Kasumi-1 (cell line): ENCODE measurements at places on chromosomes 2 and 18.

DNA sequence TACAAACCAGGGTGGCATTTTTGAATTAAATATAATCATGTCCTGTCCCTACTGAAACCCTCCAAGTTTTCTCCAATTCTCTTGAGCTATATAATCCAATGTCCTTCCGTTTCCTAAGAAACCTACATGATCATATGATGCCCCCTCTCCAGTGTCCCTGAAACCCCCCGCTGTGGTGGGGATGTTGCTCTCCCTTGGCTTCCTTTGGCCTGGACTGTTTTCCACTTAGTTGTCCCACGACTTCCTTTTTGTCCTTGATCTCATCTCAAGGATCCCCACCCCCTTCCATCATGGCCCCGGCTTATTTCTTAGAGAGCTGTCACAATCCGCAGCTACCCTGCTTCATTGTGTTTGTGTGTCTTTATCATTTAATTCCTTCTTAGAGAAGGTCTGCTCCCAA is 43.8 kb downstream of the TMEM18 start:
- DNase-seq: no peak

- no peak for DNase-seq
These were observed 17.1 kb upstream of the ATRAID start for GRCh38 chr2:27194538-27195354.

- DNase-seq: no peak
These were observed 197.0 kb downstream of the UBE2E3 start for GRCh38 chr2:181177376-181177775.

DNA sequence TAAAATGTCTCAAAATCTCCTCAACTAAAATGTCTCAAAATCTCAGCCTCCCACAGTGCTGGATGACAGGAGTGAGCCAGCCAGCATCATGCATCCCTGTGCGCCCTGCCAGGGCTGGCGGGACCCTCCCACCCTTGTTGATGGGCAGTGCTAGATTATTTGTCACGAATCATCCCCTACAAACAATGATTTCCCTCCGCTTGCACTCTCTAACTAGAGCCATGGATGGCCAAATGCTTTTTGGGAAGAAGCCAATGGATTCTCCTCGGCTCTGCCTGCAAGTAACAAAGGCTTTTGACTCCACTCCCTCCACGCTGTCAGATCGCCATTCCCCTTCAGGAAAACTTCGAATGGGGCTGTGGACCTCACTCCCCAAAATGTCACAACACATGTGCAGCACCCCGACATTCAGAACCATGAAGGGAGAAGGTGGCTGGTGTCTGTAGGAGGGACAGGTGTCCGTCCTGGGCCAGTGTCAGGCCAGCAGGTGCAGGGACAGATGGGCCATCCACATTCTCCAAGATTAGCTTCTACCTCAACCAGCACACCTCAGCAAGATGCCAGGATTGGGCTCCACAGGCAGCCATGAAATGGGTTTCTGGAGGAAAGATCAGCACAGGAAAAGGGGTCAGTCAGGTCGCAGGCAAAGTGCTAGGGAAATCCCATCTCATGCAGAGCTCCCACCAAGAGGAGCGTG is 11.5 kb downstream of the AMER3 start:
- no peak for DNase-seq

DNA sequence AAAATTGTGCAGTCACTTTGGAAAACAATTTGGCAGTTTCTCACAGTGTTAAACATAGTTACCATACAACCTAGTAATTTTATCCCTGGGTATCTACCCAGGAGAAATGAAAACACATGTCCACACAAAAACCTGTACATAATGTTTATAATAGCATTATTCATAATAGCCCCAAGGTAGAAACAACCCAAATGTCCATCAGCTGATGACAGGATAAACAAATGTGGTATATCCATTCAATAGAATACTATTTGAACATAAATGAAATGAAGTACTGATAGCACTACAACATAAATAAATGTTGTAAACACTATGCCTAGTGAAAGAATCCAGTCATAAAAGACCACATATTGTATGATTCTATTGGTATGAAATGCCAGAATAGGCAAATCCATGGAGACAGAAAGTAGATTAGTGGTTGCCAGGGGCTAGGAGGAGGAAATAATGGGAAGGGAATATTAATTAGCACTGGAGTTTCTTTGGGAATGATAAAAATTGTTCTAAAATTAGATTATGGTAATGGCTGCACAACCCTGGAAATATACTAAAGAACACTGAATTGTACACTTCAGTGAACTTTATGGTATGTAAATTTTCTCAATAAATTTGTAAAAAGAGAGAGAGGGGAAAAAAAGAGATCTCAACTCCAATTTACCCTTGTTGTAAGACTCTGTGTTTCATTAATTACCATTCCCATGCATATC is 20.8 kb upstream of the VIT start:
- DNase-seq: no peak

DNA sequence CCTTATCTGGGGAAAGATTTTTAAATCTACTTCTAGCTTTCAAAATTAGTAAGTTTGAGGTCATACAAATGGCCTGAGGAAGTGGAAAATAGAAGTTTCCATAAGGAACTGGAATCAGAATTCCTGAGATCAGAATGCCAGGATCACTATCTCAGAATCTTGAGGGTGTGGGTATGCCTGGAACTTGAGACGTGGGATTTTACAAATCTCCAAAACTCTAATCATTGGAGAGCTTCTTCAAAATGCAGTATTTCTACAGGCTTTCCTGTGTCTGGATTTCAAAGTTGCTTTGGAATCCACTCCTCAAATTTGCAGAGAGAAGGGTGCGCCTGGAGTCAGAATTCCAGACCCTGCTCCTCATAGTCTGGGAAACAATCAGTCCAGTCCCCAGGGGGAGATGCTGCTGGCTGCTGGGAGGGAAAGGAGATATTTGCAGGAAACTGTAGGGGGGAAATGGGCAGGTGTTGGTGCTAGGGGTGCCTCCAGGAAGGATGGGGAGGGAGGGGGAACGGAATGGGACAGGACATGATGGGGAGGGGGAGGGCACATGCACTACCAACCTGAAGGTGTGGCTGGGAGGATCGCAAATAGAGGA is 31.0 kb upstream of the CATIP start:
- no peak for DNase-seq
